CD4-positive, alpha-beta T cell treated with Interleukin-15 for 4 hours (primary cell): ENCODE measurements at places on chromosomes 13 and 19.

DNA sequence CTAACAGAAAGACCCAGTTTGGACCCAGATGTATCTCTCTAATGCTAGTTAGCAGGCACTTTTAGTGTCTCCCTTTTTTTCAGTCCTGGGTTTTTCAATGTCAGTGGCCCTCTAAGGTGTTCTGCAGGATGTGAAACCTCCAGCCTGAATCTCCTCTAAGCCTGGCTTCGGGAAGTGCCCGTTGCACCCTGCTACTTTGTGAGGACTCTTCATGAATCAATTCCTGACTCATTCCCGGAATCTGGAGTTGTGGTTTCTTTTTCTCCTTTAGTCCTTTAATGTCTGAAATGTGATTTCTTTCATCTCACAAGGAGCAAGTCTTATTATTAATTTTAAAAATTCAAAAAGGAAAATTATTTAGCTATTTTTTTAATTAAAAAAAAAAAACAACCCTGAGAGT is 116.0 kb downstream of the ZNF536 start:
- no peak for DNase-seq

DNA sequence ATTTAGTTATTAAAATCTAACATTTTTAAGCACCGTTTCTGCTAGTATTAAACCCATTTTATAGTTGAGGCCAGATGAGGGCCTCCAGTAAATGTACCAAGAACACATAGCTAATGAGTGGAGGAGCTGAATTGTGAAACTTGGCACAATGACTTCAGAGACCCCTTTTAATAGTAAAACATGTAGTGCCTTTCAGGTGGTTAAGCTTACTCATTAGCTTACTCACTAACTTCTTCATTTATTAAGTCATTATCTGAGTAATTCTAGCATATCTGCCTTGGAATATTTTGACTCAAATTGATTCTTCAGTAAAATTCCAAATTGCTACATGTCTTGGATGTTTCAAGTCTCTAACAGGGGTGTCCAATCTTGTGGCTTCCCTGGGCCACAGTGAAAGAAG is 735.2 kb downstream of the LIG4 start:
- no peak for DNase-seq

GRCh38 chr13:81596224-81596753 is 1255.4 kb upstream of the SPRY2 start:
- no peak for DNase-seq

GRCh38 chr13:99845161-99845874 is 126.2 kb downstream of the ZIC5 start:
- DNase-seq = no peak

- DNase-seq = no peak
Observed at GRCh38 chr13:93098972-93099371, 127.6 kb upstream of the GPC6 start.

- DNase-seq = no peak
Observed at GRCh38 chr19:57334191-57334590, 13.9 kb downstream of the ZNF543 start.
